ENCODE measurements at places on chromosomes 7 and 10.

- no peak for DNase-seq
Observed at GRCh38 chr7:17493446-17493845, 195.0 kb downstream of the AHR start.

DNA sequence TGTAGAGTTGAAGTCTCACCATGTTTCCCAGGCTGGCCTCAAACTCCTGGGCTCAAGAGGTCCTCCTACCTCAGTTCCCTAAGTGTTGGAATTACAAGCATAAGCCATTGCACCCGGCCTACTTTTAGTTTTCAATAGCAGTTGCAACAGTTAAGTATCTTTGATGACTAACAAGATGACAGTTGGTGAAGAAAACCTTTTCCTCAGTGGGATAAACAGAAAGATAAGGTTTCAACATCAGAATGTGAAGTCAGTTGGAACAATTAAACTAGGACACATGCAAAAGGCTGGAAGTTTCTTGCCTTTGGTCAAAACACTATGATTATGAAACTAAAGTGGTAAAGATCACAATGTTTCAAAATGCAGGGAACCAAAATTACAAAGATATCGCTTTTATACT, 169.2 kb downstream of the ZNF438 start:
- no peak for DNase-seq

- no peak for DNase-seq
Observed at GRCh38 chr10:60466267-60467201, 76.9 kb upstream of the ANK3 start.

DNA sequence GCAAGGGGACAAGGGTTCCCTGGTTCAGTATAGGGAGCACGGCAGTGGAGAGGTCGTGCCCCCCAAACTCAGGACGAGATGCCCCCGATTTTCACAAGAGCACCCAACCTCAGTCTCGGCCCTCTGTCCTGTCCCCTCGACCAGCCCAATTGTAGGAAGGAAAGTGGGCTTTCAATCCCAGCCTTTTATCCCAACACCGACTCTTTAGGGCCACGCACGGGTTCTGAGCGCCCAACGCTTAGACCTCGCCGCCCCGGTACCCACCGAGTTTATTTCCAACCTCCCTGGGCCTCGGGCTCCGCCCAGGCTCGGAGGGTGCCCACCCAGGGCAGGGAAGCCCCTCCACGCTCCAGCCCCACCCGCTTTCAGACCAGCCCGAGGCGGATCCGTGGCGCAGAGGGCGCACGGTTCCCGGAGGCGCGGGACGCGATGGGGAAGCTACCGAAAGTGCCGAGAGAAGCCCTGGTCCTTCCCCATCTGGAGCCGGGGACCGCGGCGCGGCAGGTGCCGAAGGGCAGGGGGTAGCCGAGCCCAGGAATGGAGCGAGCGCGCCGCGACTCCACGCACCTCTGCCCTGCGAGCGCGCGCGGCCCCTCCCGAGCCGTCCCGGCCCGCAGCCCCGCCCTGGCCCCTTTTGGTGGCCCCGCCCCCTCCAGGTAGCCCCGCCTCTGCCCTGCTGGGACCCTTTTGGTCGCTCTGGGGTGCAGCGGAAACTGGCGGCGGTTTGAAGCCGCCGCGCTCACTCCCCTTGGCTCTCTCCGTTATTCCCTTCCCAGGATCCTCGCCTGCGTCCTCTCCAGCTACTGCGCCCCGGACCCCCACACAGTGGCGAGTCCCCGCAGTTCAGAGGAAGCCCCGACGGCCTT, 20.4 kb downstream of the GRID2IP start:
- DNase-seq: no peak

- DNase-seq: no peak
Observed at GRCh38 chr10:122323189-122323588, 51.3 kb upstream of the PLEKHA1 start.
